Fibroblast of skin of back (primary cell): ENCODE measurements at places on chromosomes 1 and 21.

GRCh38 chr1:113031171-113031933, 41.6 kb upstream of the LRIG2 start:
- DNase-seq: no peak

- DNase-seq: no peak
These were observed 14.9 kb upstream of the SMIM12 start for GRCh38 chr1:34874296-34874952.

DNA sequence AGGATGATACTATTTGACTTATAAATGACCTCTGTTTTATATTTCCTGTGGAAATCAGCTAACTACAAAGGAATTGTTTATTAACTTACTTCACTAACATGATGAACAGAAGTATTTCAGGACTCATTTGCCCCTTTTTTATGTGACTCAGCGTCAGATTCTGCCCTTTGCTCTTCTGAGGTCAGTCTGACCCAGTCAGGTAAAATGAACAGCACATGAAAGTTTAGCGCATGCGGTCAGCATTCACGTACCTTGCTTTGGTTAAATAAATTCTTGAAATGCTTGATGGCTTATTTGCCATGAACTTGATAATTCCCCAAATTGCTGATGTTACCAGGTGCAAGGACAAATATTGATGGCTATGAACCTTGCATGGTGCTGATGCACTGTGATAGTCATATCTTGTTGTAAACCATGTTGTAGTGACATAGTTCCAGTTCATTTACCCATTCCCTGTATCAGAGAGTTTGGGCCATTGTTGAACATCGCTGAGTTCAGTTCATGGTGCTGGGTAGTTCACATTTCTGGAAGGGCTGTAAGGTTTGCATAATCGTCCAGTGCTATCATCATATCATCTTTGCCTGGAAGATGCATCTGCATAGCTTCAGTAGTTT, 133.4 kb downstream of the NFIA start:
- no peak for DNase-seq

- DNase-seq: peak; percentile 54
These were observed 46.5 kb downstream of the LUZP1 start for GRCh38 chr1:23122023-23122748.
